ENCODE measurements at places on chromosomes 11 and 22. TPM values are rescaled to one million over a fixed set of nuclear protein-coding genes. Genes with fewer than 3 reads are reported as not detected.
A peak's percentile ranks its signal among the peaks of the same experiment; 100 is the strongest.

DNA sequence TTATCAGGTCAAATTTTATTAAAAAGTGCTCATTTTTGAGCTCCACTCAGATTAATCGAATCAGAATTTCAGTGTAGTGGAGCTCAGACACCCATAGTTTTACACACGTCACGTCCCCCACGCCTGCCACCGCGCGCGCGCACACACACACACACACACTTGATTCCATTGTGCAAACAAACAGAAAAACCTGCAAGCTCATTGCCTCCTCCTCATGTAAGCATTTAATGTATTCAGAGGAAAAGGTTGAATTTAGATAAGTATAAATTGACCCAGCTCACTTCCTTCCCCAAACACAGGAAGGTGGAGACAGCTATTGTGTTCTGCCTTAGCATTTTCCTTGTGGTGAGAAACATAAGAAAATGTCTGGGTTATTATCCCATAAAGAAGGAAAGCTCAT lies 336.7 kb downstream of the LUZP2 start:
- DNase-seq = no peak

DNA sequence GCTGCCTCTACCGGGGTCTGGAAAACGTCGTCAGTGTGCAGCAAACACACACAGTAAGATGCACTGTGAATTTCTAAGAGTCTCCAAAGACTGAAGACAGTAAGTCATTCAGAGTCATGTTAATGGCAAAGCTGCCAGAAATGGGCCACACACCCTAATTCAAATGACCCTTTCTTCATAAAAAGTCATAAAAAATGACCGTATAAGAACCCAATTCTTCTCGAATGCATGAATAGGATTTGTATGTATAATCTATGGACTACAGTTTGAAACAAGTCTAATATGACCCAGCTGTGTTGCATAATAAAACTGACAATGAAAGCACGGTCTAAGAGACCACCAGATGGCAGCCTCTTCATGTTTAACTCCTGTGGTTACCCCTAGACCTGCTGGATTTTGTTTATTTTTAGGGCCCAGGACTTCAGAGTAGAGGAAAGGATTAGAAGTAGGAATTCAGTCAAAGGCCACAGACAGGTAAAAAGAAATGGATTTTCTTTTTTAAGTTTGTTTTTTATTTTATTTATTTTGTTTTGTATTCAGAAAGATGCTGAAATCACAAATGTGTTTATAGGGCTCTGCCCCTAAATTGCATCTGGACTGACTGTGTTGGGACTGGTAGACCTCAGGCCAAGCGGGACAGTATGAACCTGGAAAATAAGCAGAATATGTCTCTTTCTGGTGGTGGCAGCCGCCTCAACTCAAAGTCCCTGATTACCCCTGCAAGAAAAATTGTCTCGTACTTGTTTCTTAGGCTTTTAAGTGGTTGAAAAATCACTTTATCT lies 32.1 kb upstream of the SLC5A12 start:
- DNase-seq = no peak

GRCh38 chr11:73350908-73351636 lies 25.1 kb upstream of the RELT start:
- peak; percentile 50 for DNase-seq

- DNase-seq = no peak
Observed at GRCh38 chr11:120712881-120713280, 201.3 kb downstream of the GRIK4 start.

DNA sequence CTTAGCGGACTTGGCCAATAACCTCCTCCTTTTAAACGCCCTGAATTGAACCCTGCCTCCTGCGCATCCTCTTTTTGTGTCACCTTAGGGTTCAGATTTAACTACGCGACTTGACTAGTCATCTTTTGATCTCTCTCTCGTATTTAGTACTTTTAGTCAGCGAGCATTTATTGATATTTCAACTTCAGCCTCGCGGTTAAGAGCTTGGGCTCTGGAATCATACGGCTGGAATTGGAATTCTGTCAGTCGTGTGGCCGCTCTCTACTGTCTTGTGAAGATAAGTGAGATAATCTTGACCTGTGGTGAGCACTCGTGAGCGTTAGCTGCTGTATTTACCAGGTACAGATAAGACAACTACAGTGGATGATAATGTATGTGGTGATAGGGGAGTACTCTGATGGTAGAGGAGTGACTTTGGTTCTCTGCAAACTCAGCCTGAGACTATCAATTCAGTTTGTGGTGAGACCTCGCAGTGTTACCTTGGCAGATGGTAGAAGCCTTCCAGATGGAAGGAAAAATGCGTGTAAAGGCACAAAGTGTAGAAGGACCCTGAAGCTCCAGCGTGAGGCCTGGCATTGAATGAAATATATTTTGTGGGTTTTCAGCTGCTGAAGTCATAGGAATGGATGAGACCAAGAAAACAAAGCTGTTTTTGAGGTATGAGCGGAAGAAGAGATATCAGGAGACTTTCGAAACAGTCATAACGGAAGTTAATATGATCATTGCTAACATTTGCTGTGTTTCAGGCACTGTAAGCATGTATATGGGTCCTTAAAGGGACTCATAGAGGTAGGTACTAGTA lies 682 bp downstream of the ATM start:
- peak; percentile 35 for DNase-seq

- DNase-seq = no peak
Observed at GRCh38 chr11:10387206-10388083, 67.6 kb upstream of the AMPD3 start.

Gene PTPN5
- not detected for total RNA-seq

DNA sequence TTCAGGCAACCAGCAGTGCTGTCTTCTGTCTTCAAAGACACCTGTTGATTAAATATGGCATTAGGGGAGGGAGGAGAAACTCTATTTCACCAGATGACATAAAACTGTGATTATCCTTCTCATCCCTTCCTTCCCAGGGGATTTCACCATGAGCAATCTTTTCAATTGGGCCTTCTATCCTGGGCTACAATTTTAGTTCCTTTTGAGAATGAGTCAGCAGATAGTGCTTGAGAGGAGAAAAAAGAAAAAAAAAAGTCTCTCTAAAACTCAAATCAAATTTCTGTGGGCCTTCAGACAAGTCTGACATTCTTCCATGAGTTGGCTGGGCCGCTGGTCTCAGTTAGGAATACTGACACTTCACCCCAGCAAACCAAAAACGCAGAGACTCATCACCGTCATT lies 7.2 kb downstream of the FLI1 start:
- no peak for DNase-seq

DNA sequence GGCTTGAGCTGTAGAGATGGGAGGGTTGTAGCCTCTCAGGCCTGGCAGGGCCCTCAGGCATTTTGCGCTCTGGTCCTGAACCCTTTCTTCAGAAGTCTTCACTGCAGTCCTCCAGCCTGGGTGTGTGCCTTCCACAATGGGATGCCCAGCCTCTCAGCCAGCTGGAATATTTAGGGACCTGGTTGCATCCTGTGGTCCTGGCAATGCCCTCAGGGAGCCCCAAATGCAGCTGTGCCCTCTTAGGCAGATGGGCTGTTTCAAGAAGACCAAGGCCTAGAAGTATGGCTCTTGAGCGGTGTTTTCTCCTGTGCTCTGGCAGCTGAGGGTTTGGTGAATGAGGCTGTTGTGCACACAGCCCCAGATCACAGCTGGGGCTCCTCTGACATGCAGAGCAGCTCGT lies 6.7 kb downstream of the TUB start:
- no peak for DNase-seq

DNA sequence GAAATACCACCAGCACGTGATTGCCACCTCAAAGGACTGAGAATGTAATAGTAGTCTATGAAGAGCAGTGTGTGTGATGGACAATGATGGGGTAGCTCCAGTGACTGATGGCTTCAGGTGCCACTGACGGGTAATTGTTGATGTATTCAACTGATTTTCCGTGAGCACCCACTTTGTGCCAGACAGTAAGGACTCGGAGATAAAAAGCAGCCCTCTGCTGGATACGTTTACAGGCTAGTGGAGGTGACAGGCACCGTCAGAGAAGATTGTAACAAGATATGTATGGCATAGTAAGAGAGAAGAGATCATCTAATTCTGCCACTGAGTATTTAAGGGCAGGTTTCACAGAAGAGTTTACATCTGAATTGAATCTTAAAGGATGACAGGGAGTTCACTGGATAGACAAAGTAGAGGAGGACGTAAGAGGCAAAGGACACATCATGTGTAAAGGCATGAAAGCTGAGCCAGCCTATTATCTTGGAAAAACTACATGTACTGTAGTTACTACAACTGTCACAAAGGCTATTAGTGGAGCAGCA lies 1.1 kb upstream of the ENTHD1 start:
- no peak for DNase-seq

DNA sequence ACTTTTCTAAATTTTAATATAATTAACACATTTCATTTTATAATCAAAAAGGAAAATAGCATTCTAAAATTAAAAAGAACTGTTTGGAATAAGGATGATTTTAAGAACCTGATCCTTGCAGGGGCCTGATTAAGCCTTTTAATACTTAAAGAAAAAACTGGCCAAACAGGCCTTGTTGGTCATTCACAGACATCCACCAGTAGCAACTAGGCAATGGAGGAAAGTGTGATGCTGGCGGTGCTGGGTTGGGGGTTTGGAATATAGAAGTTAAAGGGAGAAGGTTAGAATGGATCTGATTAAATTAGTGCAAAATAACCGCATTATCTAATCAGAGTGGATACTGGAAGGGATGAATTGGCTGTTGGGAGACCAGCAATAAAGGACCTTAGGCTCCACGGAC lies 16.9 kb upstream of the TEAD1 start:
- no peak for DNase-seq

- peak; percentile 62 for DNase-seq
Observed at GRCh38 chr11:44893846-44894617, 56.7 kb downstream of the TP53I11 start.

DNA sequence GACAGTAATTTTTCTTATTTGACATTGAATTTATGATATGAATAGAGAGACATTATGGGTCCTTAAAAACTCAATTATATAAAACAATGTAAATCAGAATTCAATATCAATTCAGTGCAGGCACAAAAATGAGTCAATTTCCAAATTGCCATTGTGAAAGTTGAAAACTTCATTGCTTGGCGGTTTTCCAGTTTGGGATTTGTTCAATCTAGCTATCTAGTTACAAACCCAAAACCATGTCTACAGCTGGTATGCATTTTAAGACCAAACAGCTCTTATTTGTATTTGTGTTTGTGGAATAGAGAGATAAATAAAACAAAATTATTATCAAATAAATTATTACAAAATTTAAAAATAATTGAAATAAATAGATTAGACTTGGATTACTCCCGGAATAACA lies 1206.6 kb upstream of the RAG2 start:
- no peak for DNase-seq

Gene ANKK1
- 0.14 TPM for total RNA-seq

GRCh38 chr11:35927104-35927503 lies 16.8 kb upstream of the LDLRAD3 start:
- no peak for DNase-seq

GRCh38 chr22:36449596-36450175 lies 31.8 kb downstream of the TXN2 start:
- no peak for DNase-seq

- no peak for DNase-seq
Observed at GRCh38 chr11:122893131-122893530, 10.6 kb downstream of the JHY start.

- no peak for DNase-seq
Observed at GRCh38 chr11:118057251-118058145, 19.4 kb upstream of the TMPRSS4 start.

GRCh38 chr22:46131151-46131587 lies 19.2 kb upstream of the PPARA start:
- no peak for DNase-seq

GRCh38 chr22:48885271-48885918 lies 942.3 kb downstream of the BRD1 start:
- no peak for DNase-seq
